ENCODE measurements at places on chromosomes 7 and 10.

DNA sequence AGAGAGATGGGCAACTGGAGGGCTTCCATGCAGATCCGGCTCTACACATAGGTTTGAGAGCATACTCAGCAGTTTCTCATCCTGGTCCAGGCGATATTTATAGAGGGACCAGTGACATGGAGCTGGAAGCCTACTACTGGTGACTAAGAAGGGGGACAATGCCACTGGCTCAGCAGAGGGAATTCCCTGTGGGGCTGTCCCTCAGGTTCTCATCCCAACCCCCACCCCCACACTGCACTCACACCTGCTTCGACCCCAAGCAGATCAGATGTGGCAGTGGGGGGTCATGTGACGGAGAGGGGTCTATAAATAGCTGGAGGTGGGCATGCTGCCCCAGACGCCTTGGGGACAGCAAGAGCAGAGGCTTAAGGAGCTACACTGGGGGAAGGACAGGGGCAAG lies at the start of gene CLCN1:
CLCN1 (plus strand) TSS at position 336 of the 400 bp plus-strand sequence. CDS start 102 bp downstream, outside the sequence.
- no peak for DNase-seq

GRCh38 chr7:129607471-129608120 lies 3.9 kb upstream of the NRF1 start:
- DNase-seq = no peak

- no peak for DNase-seq
These were observed 447.6 kb downstream of the TFEC start for GRCh38 chr7:115582956-115583355.

GRCh38 chr10:3233486-3233990 lies 61.0 kb upstream of the PITRM1 start:
- DNase-seq = no peak

GRCh38 chr10:114631090-114631665 lies 26.9 kb downstream of the ABLIM1 start:
- DNase-seq = no peak

DNA sequence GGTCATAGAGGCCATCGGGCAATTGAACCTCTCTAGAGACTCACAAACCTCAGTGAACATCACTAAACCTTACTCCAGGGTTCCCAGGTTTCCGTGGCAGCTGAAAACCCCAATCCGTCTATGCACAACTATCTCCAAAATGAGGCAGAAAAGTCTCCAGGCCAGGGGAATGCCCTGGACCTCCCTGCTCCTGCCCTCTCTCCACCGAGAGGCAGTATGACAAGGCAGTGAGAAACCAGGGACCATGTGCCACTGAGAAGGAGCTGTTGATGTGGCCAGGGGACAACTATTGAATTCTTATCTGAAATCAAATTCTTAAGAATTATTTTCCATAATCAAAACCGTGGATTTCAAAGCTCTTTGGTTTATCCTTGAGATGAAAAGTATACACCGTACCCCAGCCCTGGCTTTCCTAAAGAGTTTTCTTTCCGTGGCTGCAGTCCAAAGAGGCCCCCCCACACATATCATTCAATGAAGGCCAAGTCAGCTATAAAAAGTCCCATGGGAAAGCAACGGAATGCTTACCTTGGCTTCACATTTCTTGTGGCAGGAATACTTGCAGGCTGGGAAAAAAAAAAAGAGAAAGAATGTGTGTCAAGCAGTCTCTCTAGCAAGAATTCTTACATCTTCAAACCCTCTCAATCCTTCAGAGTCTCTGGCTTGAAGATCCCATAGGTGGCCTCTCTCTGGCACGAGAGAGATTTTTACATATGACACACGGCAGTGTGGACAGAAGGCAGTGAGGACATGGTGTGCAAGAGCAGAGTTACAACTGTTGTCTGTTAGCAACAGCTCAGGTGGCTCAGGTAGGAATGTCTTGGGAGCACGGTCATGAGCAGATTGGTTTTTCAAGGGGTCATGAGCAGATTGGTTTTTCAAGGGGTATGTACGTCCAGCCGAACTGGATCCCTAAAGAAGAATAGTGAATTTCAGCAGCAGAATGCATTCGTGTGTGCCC lies 75.2 kb downstream of the TNS3 start:
- DNase-seq = no peak

- no peak for DNase-seq
These were observed 196.0 kb upstream of the FZD1 start for GRCh38 chr7:91068136-91068795.

DNA sequence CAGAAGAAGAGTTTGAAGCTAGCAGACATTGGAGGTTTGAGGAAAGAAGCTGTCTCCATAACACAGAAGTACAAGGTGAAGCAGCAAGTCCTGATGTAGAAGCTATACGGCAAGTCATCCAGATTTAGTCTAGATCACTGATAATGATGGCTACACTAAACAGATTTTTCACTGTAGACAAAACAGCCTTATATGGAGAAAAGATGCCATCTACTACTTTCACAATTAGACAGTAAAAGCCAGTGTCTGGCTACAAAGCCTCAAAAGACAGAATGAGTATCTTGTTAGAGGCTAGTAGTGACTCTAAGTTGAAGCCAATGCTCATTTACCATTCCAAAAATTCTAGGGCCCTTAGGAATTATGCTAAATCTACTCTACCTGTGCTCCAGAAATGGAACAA lies 85.1 kb downstream of the SNX13 start:
- DNase-seq = no peak

DNA sequence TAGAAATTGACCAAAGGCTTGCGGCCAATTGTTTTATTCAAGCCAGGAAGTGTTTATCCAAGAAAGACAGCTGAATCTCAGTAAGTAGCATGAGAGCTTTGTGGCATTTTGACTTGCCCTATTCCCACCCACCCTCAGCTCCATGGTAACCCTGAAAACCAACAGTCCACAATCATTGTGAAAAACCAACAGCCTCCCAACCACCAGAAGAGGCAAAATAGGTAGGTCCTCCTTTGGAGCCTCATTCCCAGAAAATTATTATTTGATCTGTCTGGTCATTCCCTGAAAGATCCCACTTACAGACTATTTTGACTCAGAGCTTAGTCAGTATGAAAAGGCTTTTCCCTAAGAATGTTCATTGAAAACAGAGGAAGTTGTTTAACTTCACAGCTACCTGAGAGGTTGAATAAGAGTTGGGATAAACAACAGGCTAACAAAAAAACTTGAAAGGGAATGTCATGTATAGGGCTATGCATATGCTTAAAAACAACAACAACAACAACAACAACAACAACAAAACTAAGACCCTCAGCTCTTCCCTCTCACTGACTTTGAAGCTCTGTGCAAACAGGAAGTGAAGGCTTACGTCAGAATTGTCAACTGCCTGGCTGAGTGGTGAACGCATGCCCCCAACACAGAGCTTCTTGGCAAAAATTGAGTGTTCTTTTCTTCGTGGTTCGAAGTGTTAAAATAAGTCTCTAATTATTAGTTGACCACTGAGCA lies 11.2 kb downstream of the KPNA7 start:
- no peak for DNase-seq

- no peak for DNase-seq
These were observed 24.5 kb downstream of the MTPAP start for GRCh38 chr10:30324448-30325110.
